ENCODE measurements at places on chromosomes 4 and X.
A peak's percentile ranks its signal among the peaks of the same experiment; 100 is the strongest.

GRCh38 chr4:38560768-38561558, 103.0 kb upstream of the KLF3 start:
- DNase-seq: no peak

DNA sequence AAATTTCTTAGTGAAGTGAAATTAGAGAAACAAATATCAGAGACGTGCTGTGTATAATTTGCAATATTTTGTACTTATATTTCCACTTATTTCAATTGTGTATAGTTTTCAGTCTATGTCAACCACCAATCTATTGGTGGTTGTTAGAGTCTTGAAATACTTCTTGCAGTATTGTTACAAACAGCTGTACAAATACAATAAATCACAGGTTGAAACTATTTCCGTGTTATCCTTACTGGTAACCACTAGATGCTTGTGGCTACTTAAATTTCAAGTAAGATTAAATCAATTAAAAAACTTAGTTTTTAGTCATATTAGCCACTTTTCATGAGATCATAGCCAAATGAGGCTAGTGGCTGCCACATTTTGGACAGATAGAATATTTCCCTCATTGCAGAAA, 520.5 kb downstream of the GBA3 start:
- peak; percentile 3 for DNase-seq

- DNase-seq: no peak
Observed at GRCh38 chrX:107505223-107505622, 55.8 kb downstream of the FRMPD3 start.

DNA sequence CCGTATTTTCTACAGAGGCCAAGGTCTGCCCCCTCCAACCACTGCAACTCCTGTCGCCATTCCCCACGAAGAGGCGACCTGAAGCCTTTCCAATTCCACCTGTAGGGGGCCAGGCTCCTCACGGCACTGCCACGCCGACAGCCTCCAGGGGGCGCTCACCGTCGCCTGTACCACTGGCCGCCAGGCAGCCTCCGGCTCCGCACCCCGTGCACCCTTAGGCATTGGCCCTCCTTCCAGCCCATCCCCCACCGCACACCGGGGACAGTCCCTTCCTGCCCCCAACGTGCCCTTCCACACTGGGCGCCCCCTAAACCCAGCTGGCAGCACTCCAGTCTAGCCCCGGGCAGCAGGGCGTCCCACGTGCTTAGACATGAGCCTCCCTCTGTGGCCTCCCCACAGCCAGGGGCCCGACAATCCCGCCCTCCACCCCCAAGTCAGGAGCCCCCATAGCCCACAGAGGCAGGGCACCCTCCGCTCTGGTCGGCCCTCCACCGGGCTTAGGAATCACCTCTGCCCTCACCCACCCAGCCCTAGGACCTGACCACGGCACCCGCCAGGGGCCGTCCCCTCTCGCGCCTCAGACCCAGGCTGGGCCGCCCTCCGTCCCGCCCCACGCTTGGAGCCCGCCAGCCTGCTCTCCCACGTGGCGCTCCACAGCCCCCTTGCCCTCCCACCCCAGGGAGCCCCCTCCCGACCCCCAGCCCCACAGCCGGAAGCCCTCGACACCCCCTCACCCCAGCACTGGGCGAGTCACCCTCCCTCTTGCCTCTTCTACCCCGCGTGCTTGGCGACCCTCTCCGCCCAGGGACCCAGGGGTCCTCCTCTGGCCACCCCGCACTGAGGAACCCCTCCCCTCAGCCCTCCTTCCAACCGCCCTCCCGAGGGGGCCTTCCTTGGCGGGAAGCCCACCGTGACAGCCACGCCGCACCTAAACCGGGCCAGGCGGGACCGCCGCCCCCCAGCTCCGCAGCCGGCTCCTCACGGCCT, 711 bp downstream of the PNMA6E start:
- no peak for DNase-seq

- no peak for DNase-seq
Observed at GRCh38 chr4:44738615-44739014, 12.3 kb upstream of the GNPDA2 start.

DNA sequence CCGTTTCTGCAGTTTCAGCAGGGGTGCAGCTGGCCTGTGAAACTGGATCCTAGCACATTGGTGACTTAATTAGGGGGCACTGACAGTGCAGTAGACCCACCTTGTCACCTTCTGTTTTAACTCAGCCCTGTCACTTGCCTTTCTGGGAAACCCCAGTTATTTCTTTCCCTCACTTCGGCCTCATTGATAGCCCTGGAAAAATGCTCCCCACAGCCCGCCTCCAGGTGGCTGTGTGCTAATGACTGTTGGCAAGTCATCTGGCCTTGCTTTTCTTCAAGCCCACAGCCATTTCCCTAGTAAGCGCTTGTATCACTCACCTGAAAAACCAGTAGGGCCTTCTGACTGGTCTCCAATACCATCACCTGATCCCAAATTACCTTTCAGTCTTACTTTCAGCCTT, 3.3 kb downstream of the CXCR3 start:
- no peak for DNase-seq

GRCh38 chrX:15499976-15500375, 631 bp upstream of the BMX start:
- no peak for DNase-seq

DNA sequence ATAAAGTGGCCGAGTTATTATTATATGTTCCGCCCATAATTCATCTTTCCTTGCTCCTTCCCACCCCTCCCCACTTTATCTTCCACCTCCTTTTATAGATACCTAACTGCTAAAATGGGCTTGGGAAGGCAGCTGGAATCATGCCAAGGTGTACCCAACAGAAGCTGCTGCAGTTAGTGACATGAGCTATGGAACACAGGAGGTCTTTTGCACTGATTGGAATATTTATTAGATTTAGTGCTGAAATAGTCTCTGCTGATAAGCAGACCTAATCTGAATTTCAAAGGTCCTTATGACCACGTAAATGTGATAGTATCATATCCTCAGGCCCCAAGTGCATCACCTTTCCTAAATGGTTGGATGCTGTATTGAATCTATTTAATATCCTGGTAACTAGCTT, 64.9 kb downstream of the HMGB2 start:
- DNase-seq: no peak

GRCh38 chrX:5474282-5474681, 754.4 kb downstream of the NLGN4X start:
- DNase-seq: no peak

Measured in NCI-H510A treated with DMSO at 0.1 percent for 48 hours (cell line).